Stimulated activated CD4-positive, alpha-beta T cell treated with anti-CD3 and anti-CD28 coated beads, Interleukin-4, amount 100 ng/mL, for 1 hour (primary cell): ENCODE measurements at places on chromosomes 5 and 9.
A peak's percentile ranks its signal among the peaks of the same experiment; 100 is the strongest.

GRCh38 chr5:31364881-31365636 is 166.8 kb downstream of the DROSHA start:
- DNase-seq: no peak

GRCh38 chr5:126499278-126499677 is 76.1 kb downstream of the GRAMD2B start:
- DNase-seq: no peak

GRCh38 chr9:85089188-85089969 is 419.9 kb downstream of the NTRK2 start:
- DNase-seq: no peak

DNA sequence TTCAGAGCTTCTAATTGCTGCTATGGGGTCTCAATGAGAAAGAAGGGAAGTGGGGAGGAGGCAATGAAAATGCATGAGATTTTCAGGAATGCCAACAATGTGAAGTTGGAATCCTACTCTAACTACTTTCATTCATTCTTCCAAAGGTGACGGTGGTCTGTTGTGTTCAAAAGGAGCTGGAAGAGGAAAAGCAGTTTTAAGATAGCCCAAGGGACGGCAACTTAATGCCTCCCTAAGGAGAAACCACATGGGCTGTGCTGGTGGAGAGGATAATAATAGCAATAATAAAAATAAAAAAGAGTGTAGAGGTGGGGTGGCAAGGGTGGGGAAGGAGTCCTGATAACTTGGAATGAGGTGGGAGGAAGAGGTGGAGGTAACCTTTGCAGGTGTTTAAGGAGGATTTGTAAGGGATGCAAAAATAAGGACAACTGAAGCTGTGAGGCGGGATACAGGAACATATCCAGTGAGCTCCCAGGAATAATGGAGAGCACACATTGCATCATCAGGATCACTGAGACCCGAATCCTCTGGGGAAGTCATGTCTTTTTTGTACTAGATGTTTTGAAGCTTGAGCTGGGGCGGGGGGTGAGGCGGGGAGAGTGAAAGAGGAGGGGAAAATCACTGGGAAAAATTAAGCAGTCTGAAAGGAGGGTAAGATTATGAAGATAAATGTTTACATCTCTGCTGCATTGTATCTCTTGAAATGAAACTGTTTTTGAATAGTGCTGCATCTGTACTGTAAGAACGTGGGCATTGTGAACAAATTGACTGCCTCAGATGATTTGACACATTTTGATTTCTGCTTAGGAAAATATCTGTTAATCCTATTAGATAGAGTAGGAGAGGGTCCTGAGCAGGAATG is 120.1 kb upstream of the TMEM161B start:
- DNase-seq: no peak

DNA sequence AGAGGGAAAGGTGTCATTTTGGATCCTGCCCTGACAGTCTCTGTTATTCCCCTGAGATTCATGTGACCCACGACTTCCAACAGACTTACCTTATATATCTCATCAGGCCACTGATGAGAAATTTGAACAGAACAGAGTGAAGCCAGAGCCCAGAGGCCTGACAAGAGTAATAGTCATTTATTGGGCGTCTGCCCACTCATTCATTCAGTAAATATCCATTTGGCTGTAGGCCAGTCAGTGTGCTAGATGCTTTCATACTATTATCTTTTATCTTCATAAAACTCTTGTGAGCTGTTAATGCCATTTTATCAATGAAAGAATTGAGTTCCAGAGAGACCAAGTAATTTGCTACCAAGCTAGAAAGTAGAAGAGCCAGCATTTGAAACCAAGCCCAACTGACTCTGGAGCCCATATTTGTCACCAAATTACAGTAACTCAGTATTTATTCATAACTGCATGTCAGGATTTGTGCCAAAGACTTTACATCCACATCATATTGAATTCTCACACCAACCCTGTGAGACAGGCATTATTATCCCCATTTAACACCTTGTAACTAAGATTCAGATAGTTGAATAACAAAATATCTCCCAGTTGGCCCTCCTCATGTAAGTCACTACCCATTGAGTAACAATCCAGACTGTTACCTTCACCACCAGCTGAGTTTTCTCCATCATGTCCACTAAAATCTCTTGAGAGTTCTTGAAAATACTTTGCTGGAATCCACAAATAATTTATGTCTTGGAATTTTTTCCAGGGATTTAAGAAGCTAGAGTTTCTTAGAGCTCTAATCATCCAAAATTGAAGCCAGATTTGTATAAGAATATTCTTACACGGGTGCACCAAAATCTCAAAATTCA is 2.5 kb downstream of the PTPDC1 start:
- DNase-seq: no peak

DNA sequence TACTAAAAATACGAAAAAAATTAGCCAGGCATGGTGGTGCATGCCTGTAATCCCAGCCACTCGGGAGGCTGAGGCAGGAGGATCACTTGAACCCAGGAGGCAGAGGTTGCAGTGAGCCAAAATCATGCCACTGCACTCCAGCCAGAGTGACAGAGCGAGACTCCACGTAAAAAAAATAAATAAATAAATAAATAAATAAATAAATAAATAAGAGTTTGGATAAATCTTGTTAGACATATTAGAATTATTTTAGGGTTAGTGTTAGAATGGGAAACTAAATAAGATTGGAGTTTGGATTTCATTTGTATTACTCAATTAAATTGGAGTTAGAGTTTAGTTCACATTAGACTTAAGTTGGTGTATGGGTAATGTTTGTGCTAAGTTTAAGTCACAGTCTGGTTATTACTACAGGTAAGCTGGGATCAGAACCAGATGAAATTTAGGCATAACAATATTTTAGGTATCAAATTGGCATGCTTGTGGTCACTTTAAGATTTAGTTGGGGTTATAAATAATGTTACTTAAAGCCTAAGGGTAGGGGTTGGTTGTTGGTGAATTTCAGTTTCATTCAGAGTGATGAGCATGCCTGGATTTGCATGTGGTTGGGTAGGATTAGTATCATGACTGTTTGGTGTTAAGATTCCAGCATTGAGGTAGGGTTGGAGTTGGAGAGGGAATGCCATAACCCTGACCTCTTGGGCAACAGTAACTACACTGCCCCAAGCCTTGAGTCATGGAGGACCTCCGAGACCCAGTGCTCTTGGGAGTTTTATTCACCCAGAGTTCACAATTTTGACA is 3.3 kb downstream of the OR5C1 start:
- DNase-seq: no peak

DNA sequence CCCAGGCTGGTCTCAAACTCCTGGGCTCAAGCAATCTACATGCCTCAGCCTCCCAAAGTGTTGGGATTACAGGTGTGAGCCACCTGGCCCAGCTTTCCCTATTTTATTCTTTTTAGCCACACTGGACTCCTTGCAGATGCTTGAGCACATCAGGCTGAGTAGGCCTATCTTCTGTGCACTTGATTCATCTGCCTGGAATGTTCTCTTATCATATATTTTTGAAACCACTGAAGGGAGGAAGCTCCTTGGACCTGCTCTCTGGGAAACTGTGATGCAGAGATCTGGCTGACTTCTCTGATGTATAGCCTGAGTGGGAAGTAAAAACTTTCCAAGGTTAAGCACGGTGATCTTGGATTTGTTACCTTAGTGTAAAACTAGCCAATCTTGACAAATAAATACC is 6.5 kb upstream of the MAT2B start:
- DNase-seq: no peak

DNA sequence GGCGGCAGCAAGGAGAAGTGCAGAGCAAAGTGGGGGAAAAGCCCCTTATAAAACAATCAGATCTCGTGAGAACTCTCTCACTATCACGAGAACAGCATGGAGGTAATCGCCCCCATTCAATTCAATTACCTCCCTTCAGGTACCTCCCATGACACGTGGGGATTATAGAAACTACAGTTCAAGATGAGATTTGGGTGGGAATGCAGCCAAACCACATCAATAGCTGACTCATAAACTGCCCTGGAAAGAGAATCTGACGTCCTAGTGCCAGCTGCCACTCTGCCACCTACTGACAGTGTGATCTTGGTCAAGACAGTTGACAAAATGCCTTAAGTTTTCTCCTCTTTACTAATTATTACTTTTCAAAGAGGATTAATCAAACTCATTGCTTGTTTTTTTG is 128.3 kb downstream of the GPBP1 start:
- peak; percentile 15 for DNase-seq
